ENCODE measurements at places on chromosomes 13 and 19.

GRCh38 chr13:68808456-68808855, 1299.2 kb upstream of the ATXN8OS start:
- no peak overlapping the region for H3K4me3 ChIP-seq
- H3K27ac ChIP-seq: no peak overlapping the region
- no peaks in the 10 kb centered on the region for H3K27me3 ChIP-seq
- H3K36me3 ChIP-seq: no peaks in the 10 kb centered on the region
- DNase-seq: no peak
- no peaks in the 10 kb centered on the region for H3K4me1 ChIP-seq

DNA sequence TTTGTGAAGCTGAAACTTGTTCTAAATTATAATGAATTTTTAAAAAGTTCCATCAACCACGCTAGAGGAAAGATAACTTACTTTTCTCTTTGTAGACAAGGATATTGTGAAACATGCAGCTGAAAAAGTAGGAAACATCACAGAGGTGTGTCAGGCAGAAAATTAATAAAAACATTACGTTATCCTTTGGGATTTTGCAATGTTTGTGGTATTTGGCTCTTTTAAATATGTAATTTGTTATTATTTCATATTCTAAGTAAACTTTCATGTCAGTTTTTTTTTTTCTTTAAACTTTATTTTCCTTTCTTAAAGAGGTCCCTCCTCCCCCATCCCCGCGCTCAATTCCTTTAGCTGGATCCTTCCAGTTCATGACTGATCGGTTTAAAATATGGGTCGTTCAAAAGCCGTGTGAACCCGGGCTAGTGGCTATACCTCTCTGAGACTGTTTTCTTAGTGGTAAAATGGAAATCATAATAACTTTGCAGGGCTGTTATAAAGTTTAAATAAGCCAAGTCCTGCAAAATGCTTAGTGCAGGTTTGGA, 740 bp upstream of the CCDC61 start:
- peaks cover 6% of the 10 kb centered on the region for H3K36me3 ChIP-seq
- H3K4me1 ChIP-seq: peaks cover 13% of the 10 kb centered on the region
- H3K27ac ChIP-seq: no peak overlapping the region
- no peak overlapping the region for H3K4me3 ChIP-seq

- peaks cover 21% of the 10 kb centered on the region for H3K27me3 ChIP-seq
- no peak for DNase-seq
- H3K4me1 ChIP-seq: no peaks in the 10 kb centered on the region
- H3K27ac ChIP-seq: no peak overlapping the region
- no peaks in the 10 kb centered on the region for H3K36me3 ChIP-seq
These were observed 214.2 kb downstream of the DNAJC15 start for GRCh38 chr13:43237616-43238015.

DNA sequence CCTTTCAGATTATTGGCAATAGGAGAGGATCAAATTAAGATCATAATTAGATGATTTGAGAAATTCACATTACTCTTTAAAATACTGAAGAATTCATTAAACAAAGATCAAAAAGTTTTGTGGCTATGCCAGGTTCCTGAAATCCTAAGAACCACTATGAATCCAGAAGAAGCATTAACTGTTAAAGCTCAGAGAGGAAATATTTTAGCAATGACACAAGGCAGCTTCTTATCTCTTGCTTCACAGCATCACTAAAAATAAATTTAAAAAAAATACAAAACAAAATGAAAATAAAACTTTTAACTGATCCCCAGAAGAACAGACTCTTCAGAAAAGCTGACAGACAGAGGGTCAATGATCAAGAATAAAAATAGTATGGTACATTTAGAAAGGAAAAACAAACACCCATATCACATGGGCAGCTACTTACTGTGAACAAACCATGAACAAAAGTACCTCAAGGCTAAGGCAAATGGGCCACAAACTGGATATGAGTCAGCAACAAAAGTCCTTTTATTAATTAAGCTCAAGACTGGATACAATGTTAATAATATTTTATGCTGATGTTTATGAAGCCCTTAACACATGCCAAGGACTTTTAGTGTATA, 19.6 kb downstream of the RNF6 start:
- no peak for DNase-seq
- no peak overlapping the region for H3K27ac ChIP-seq
- H3K27me3 ChIP-seq: no peaks in the 10 kb centered on the region
- peaks cover 4% of the 10 kb centered on the region for H3K4me1 ChIP-seq

GRCh38 chr19:36418287-36419001, at the start of gene ZFP82:
TSS of gene ZFP82 (minus strand) at chr19:36418644. CDS start at chr19:36409789, 8,855 bp downstream.
- H3K4me1 ChIP-seq: peaks cover 17% of the 10 kb centered on the region
- no peaks in the 10 kb centered on the region for H3K36me3 ChIP-seq
- H3K27ac ChIP-seq: peak within 1 kb of the TSS; percentile 96
- DNase-seq: peak; percentile 57
- H3K27me3 ChIP-seq: peaks cover 5% of the 10 kb centered on the region
- peak within 1 kb of the TSS; percentile 97 for H3K4me3 ChIP-seq

DNA sequence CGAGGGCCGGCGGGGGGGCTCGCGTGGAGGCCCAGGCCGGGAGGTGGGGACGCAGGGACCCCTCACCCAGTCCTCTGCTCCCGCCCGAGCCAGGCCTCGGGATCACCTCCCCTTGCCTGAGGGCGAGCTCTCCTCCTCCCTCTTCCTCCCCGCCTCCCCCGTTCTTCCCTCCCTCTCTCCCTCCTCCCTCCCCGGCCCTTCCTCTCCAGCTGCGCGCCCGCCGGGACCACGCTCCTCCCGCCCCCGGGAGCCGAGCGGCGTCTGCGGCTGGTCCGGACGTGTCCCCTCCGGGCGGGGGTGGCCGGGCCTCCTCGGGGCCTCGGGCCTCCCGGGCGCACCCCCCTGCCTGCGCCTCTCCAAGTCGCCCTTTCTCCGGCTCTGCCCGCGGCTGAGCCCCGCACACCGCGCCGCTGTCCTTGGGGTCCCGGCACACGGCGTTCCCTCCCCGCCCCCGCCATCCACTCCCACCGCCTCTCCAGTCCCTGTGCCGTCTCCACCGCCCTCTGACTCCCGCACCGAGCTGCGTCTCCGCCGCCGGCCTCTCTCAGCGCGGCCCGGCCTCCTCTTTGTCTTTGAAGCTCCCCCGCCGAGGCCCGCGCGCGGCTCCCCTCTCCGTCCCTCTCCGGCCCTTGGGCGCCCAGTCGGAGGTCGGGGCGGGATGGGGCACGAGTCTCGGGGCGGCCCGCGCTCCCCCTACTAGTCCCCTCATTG, 5.7 kb downstream of the SOX1 start:
- no peak overlapping the region for H3K27ac ChIP-seq
- no peak for DNase-seq
- peaks cover 64% of the 10 kb centered on the region for H3K27me3 ChIP-seq
- peaks cover 2% of the 10 kb centered on the region for H3K36me3 ChIP-seq
- peaks cover 3% of the 10 kb centered on the region for H3K4me1 ChIP-seq
- H3K4me3 ChIP-seq: no peak overlapping the region

DNA sequence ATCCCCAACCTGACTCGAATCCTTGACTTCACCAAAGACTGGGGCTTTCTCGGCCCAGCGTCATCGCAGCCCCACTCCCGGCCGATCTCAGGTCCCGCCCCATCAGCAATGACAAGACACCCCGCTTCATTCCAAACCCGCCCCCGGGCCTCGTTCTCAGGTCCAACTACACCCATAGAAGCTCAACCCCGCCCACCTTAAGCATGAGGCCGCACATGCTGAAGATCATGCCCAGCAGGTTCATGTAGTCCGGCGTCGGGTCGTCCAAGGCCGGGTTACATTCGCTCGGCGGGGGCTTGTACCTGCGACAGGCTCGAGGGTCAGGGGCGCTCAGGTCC, 2.3 kb downstream of the WDR83 start:
- H3K36me3 ChIP-seq: peaks cover 5% of the 10 kb centered on the region
- no peaks in the 10 kb centered on the region for H3K27me3 ChIP-seq

- no peak overlapping the region for H3K27ac ChIP-seq
- DNase-seq: no peak
- H3K4me1 ChIP-seq: no peaks in the 10 kb centered on the region
- no peak overlapping the region for H3K4me3 ChIP-seq
These were observed 105.6 kb downstream of the SPRY2 start for GRCh38 chr13:80235166-80235966.

DNA sequence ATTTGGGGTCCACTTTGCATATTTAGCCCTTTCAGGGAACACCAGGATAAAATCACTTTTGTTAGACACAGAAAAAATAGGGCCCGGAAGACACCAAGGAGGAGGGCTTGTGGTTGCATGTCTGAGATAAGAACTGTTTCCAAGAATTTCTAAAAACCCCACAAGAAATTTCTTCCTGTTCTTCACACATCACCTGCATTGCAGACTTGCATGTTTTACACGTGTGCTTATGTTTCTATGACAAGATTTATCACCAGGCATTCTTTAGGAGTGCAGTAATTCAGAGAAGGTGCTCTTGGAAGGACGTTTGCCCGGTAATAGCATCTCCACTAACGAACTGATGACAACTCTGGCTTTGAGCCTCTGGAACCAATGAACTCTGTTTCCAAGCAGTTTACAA, 7.1 kb upstream of the ACTL9 start:
- no peaks in the 10 kb centered on the region for H3K36me3 ChIP-seq
- H3K27ac ChIP-seq: peak overlapping the region; percentile 92
- no peaks in the 10 kb centered on the region for H3K27me3 ChIP-seq

DNA sequence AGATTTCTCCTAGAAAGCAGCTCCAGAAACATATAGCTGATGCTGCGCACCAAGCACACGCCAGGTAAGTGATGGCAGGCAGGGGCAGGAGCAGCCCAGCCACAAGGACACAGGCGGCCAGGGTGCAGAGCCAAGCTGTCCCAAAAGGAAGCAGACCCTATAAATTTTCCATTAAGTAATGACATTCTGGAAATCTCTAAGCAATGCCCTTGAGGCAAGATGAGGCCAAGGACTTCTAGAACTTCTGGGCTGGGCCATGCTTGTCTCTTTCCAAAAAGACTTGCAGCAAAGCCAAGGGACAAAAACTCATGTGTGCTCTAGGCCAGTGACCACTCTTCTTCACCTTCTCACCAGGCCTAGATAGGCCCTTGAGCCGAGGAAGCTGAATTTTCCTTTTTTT, 42.2 kb upstream of the EPHX3 start:
- H3K4me3 ChIP-seq: no peak overlapping the region
- DNase-seq: no peak
- H3K27me3 ChIP-seq: no peaks in the 10 kb centered on the region
- peaks cover 39% of the 10 kb centered on the region for H3K4me1 ChIP-seq

GRCh38 chr13:98909016-98909415, 68.8 kb downstream of the DOCK9 start:
- peaks cover 22% of the 10 kb centered on the region for H3K4me1 ChIP-seq
- no peak for DNase-seq
- H3K36me3 ChIP-seq: peaks cover 12% of the 10 kb centered on the region

DNA sequence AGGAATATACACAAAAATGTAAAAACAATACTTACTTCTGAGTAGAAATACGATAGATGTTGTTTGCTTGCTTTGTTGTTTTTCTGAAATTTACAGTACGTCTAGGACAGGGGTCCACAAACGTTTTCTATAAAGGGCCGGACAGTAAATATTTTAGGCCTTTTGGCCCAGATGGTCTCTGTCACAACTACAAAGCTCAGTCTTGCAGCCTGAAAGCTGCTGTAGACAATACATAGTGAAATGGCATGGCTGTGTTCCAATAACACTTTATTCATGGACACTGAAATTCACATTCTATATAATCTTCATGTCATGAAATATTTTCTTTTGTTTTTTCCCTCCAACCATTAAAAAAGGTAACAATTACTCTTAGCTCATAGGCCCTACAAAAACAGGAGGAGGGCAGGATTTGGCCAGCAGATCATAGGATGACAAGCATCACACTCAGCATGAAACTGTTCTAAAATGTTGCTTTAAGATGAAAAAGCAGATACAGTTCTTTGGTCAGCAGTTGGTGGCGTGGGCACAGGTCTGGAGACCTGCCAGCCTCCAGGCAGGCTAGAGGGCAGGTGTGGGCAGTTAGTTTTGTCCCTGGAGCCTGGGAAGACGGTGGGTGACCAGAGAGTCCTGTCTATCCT, at the start of gene EDDM13:
EDDM13 (plus strand) TSS at position 588 of the 638 bp plus-strand sequence. CDS start 87 bp downstream, outside the sequence.
- no peak for DNase-seq
- H3K4me1 ChIP-seq: peaks cover 4% of the 10 kb centered on the region
- H3K4me3 ChIP-seq: no peak within 1 kb of the TSS
- H3K27me3 ChIP-seq: no peaks in the 10 kb centered on the region
- H3K27ac ChIP-seq: peak within 1 kb of the TSS; percentile 51

- no peaks in the 10 kb centered on the region for H3K27me3 ChIP-seq
- H3K4me3 ChIP-seq: peak overlapping the region; percentile 50
- H3K4me1 ChIP-seq: peaks cover 2% of the 10 kb centered on the region
- DNase-seq: no peak
- no peaks in the 10 kb centered on the region for H3K36me3 ChIP-seq
- no peak overlapping the region for H3K27ac ChIP-seq
These were observed 864.3 kb downstream of the SLITRK6 start for GRCh38 chr13:84934911-84935310.

DNA sequence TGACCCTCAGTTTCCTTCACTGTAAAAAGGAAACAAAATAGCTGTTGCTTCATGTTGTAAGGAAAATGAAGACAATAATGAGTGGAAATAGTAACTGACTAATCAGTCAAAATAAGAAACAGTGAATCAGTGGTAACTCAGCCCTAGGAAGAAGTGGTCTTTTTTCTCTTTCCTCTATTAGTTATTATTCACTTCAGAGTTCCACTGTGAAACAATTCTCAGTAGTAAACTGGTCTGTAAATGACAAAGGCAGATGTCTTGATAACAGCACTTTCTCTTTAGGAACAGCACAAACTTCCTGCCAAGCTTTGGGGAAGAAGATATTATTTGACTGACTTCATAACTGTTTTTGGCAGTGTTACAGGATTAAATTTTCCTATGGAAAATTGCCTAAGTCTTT, 600.5 kb upstream of the KLHL1 start:
- no peak overlapping the region for H3K4me3 ChIP-seq
- H3K27ac ChIP-seq: no peak overlapping the region
- H3K4me1 ChIP-seq: no peaks in the 10 kb centered on the region
- H3K27me3 ChIP-seq: no peaks in the 10 kb centered on the region
- no peaks in the 10 kb centered on the region for H3K36me3 ChIP-seq

DNA sequence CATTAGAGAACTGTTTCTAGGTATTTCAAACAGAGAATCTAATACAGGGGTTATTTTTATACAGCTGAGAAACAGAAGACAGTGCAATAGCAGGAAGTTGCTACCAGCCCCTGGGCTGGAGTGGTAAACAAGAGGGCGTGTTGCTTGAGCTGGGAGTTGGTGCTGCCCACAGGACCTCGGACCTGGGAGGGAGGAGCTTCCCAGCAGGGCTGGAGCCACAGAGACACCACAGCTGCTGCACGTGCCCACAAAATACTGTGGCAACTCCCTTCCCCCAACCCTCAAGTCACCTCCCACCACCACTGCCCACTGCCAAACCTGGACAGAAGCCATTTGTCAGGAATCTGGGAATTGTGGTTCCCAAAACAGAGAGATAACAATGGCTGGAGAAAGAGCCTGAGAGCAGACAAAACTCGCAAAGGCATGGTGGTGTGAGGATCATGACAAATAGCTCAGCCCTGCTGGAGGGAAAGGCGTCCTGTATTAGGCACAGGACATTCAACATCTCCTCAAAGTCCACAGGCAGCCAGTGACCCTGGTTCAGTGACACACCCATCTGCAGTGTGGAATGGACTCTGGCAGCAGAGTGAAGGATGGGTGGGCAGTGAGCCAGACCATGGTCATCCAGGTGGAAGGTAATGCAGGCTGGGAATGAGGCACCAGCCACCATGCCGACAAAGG, 57.2 kb downstream of the SPATA13 start:
- H3K4me3 ChIP-seq: no peak overlapping the region
- peaks cover 3% of the 10 kb centered on the region for H3K36me3 ChIP-seq
- no peak overlapping the region for H3K27ac ChIP-seq
- H3K4me1 ChIP-seq: peaks cover 11% of the 10 kb centered on the region

Measured in T-helper 17 cell (primary cell).